ENCODE measurements at places on chromosomes 2 and 18. TPM values are rescaled to one million over a fixed set of nuclear protein-coding genes. Genes with fewer than 3 reads are reported as not detected.

DNA sequence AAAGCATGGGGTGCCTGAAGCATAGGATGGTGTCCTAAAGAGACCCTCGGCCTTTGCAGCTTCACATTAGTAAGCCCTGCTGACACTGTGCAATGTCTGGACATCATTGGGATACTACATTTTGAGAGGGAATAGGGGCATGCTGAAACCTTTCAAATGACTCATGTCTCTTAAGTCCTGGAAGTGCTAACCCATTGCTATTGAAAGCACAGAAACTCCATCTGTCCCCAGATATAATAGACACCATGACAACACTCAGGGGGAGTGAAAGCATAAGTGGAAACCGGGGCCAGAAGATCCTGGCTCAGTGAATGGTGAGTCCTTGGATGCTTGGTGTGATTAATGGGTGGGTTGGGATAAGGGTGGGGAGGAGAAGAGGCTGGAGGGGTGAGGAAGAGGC is 595.5 kb upstream of the ID2 start:
- no peak overlapping the region for H3K4me3 ChIP-seq
- DNase-seq = no peak
- H3K4me1 ChIP-seq = no peaks in the 10 kb centered on the region
- H3K27ac ChIP-seq = no peak overlapping the region
- no peaks in the 10 kb centered on the region for H3K27me3 ChIP-seq

GRCh38 chr2:185384822-185385560 is 353.6 kb upstream of the FSIP2 start:
- no peaks in the 10 kb centered on the region for H3K27me3 ChIP-seq
- no peaks in the 10 kb centered on the region for H3K4me1 ChIP-seq
- H3K27ac ChIP-seq = no peak overlapping the region
- no peaks in the 10 kb centered on the region for H3K36me3 ChIP-seq

DNA sequence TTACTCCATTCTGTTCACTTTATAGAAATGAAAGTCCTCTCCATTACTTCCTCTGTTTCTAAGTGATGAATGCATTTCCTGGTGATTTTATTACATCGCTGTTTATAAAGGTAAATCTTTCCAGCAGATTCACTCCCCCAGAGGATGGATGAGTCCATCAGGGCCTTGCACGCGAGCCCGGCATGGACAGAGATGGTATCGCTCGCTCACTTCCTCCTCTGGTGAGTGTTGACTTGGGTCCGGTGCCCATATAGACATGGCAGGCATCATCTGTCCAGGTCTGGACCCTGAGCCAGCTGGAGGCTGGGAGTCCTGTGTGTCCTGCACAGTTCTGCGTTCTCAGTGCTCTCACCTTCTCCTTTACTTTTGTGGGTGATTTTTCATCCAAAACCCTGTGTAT is 733.6 kb upstream of the SALL3 start:
- DNase-seq = no peak
- peaks cover 5% of the 10 kb centered on the region for H3K4me1 ChIP-seq
- no peak overlapping the region for H3K27ac ChIP-seq
- H3K36me3 ChIP-seq = no peaks in the 10 kb centered on the region
- no peaks in the 10 kb centered on the region for H3K27me3 ChIP-seq

DNA sequence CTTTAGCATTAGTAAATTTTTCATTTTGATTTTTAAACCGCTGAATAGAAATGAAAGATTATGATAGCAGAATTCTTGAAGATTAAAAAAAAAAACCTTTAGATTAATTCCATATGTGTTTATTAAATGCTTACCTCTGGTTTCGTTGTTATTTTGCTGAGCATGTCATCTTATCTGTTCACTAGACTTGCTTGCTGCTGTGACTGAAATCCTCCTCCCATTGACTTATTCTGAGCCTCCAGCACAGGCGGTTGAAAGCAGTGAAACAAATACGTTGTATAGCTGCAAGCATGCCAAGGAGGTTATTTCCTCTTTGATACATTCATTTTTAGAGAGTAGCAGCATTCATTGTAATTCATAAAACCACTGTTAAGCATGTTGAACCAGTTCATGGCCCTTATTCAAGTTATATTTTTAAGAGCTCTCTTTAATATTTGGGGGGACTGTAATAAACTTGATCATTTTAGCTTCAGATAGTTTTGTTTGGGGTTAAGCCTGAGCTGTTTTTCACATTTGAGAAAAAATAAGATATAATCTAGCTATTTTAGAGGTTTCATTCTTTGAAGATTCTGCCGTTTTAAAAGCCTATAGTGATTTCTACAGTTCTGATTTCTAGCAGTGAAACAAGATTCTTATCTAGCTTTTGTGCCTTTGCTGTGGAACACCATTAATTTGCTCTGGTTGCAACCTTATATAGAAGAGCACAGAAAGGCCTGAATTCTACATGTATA is at the start of gene HTR2B:
TSS of gene HTR2B (minus strand) at position 205 of the 731 bp plus-strand sequence. CDS start 1,278 bp downstream, outside the sequence.
- no peaks in the 10 kb centered on the region for H3K27me3 ChIP-seq
- H3K4me1 ChIP-seq = peaks cover 11% of the 10 kb centered on the region
- no peak within 1 kb of the TSS for H3K27ac ChIP-seq

NEB gene
- polyA plus RNA-seq = 1.5 TPM

YES1 gene
- polyA plus RNA-seq = 22.4 TPM

CRYGB gene
- polyA plus RNA-seq = 0.30 TPM
